Caco-2 (cell line): ENCODE measurements at places on chromosomes 2 and 18. TPM values are rescaled to one million over a fixed set of nuclear protein-coding genes. Genes with fewer than 3 reads are reported as not detected.

The MC4R gene
- not detected in 2 replicates for total RNA-seq

The PTPRN gene
- not detected in 2 replicates for total RNA-seq

The B4GALT6 gene
- 22.4 and 28.5 TPM in 2 replicates for total RNA-seq

The LRPPRC gene
- total RNA-seq, result 242 and 244 TPM in 2 replicates

The BAZ2B gene
- total RNA-seq, result 32.9 and 34.6 TPM in 2 replicates

The CSRNP3 gene
- total RNA-seq, result 1.2 and 1.3 TPM in 2 replicates

The MAP3K19 gene
- total RNA-seq, result not detected in 2 replicates

DNA sequence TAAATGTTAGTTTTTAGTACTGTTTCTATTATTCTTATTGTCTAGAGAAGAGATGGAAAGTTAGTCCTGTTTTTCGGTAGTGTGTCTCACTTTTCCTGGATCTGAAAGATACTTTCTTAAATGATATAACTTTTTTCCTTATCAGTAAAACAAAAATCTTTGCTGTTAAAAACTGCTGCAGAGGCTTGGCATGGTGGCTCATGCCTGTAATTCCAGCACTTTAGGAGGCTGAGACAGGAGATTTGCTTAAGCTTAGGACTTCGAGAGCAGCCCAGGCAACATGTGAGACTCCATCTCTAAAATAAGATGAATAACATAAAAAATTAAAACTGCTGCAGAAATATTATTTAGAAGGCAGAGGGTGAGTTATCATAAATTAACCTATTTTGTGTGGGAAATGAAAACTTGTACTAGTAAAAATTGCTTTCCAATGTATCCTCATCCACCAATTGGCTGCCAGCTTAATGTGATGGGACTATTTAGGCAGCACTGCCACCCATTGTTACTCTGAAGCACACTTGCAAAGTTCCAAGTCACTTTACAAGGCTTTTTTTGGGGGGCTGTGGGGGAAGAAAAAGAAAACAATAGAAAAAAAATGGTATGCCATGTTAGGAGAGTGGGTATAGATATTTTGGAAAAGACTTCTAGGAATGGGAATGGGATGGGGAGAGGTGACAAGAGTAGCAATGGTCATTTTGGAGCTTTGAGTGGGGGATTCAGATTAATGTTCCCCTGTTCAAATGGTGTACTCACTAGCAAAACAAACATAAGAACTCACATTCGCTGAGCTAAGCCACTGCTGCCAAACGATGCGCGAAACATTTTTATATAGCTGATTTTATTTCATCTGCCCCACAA lies 62.7 kb downstream of the MEIS1 start:
- no peaks in the 10 kb centered on the region for H3K36me3 ChIP-seq
- H3K27ac ChIP-seq, result no peak overlapping the region
- H3K4me3 ChIP-seq, result no peak overlapping the region

- H3K4me3 ChIP-seq, result no peak overlapping the region
- no peaks in the 10 kb centered on the region for H3K27me3 ChIP-seq
- DNase-seq, result no peak
Observed at GRCh38 chr2:227054006-227054405, 110.0 kb downstream of the COL4A4 start.

DNA sequence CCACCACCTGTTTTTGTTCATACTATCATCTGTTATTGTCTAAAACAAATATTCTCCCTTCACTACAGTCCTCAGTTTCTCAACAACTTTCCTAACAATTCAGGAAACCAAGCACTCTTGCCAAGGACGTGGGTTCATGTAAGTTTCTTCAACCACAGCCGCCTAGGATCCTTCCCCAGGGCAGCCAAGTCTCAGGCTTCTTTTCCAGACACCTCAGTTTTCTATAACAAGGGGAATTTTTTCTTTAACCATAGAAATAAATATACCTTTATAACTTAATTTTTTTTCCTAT lies 39.4 kb upstream of the AGPS start:
- DNase-seq, result no peak
- H3K27me3 ChIP-seq, result no peaks in the 10 kb centered on the region
- no peak overlapping the region for H3K4me3 ChIP-seq
- H3K36me3 ChIP-seq, result no peaks in the 10 kb centered on the region
- H3K27ac ChIP-seq, result no peak overlapping the region

DNA sequence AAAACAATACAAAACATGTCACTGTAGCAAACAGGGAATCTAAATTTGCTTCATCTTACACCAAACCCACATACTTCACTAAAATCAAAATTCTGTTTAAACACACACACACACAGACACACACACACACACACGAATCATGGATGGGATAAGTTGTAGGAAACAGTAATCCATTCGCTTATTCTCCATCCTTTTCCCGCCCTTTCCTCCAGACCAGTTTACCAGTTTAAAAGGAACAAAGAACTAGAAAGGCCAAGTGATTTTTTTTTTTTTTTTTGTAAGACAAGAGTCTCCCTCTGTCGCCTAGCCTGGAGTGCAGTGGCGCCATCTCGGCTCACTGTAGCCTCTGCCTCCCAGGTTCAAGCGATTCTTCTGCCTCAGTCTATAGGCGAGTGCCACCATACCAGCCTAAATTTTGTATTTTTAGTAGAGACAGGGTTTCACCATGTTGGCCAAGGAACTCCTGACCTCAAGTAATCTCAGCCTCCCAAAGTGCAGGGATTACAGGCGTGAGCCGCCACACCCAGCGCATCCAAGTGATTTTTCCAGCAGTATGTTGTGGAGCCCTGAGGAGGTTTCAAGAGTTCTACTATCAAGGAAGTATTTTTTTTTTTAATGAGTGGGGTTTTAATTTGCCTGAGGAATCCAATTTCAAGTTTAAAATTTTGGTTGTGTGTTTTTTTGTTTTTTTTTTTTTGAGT lies 5.7 kb downstream of the PSME4 start:
- no peak for DNase-seq
- no peaks in the 10 kb centered on the region for H3K27me3 ChIP-seq
- no peak overlapping the region for H3K27ac ChIP-seq

DNA sequence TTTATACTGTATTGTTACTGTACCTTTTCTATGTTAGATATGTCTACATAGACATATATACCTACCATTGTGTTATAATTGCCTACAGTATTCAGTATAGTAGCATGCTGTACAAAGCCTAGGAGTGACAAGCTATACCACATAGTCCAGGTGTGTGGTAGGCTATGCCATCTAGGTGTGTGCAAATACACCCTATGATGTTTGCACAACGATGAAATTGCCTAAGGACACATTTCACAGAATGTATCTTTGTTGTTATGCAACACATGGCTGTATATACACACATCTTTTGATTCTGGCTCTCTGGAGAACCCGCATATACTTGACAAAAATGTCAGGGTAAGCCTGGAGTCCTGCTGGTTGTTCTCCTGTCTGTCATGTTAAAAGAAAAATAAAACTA lies 85.1 kb downstream of the BCL2L11 start:
- no peaks in the 10 kb centered on the region for H3K27me3 ChIP-seq
- no peak overlapping the region for H3K4me3 ChIP-seq
- no peaks in the 10 kb centered on the region for H3K36me3 ChIP-seq
- H3K4me1 ChIP-seq, result peaks cover 22% of the 10 kb centered on the region
- DNase-seq, result no peak

- H3K36me3 ChIP-seq, result no peaks in the 10 kb centered on the region
- peak overlapping the region; percentile 88 for H3K27ac ChIP-seq
- peak overlapping the region; percentile 66 for H3K4me3 ChIP-seq
Observed at GRCh38 chr2:189580241-189580651, 340 bp downstream of the SLC40A1 start.

- H3K4me3 ChIP-seq, result no peak overlapping the region
- H3K4me1 ChIP-seq, result peaks cover under 1% of the 10 kb centered on the region; the same call in 1 of the 2 replicates
- no peaks in the 10 kb centered on the region for H3K27me3 ChIP-seq
- DNase-seq, result no peak
- no peak overlapping the region for H3K27ac ChIP-seq
- H3K36me3 ChIP-seq, result peaks cover 4% of the 10 kb centered on the region
Observed at GRCh38 chr2:73993778-73994177, 9.1 kb downstream of the TET3 start.

DNA sequence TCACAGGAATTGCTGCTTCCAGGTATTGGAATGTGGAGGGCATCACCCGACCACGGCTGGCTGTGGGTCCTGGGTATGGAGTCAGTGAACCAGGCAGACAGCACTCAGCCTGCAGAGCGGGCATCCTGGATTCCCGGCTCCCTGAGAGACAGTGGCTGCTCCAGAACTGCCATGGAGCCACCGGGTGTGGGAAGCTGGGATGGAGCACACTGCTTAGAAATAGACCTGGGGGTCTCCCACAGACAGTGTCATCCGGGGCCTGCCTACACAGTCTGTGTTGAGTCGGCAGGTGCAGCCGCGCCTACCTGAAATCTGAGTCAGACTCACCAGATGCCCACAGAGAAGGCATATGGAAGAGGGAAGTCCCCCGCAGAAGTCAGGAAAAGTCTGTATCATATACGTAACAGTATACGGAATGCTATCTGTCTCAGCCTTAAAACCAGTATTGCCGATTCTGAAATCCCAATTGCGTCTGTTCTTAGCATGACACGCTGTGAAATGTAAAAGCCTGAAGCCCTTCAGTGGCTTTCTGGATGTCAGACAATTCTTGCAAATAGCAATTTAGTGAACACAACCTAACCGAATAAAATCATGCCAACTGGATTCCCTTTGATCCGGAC lies 509.7 kb upstream of the MYT1L start:
- no peaks in the 10 kb centered on the region for H3K4me1 ChIP-seq
- H3K27me3 ChIP-seq, result no peaks in the 10 kb centered on the region
- H3K27ac ChIP-seq, result no peak overlapping the region
- no peak overlapping the region for H3K4me3 ChIP-seq
- no peak for DNase-seq

DNA sequence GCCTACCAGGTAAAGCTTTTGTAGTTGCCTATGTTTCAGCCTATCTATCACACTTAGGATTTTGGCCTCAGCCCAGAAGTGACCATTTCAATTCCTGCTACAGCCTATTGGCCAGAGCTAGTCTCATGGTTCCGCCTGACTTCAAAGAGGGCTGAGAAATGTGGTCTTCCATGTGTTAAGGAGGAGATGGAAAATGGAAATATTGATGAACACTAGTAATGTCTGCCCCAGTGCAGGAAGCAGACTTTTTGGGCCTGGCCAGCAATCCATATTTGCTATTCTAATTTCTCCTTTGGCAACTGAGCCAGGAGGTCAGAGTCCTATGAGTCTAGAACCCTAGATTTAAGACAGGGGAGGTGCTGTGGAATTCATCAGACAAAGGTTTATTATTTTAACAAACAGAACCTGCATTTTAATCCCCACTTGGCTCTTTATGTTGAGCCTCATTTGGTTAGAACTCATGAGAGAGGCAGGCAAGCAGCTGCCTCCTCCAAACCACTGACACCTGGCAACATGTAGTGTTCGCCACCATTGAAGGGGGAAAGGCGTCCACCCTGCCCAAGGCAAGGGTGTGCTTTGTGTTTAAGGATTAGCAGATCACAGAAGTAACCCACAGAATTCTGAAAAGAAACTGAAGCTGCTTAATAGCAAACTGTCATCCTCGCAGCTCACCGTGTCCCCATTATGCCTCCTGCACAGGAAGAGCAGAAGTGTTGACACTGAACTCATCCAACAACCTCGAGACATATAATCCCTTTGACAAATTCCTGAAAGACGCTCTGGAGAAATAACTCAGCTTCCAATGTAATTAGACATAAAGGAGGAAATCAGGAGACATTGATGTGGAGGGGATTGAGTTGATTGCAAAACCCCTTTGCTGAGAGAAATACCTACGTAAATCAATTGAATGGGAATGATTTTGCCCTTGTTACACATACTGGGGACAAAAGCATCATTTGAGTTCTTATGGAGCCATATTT lies 47.7 kb upstream of the SCG2 start:
- no peaks in the 10 kb centered on the region for H3K36me3 ChIP-seq
- no peak for DNase-seq
- H3K4me1 ChIP-seq, result no peaks in the 10 kb centered on the region
- H3K4me3 ChIP-seq, result no peak overlapping the region

DNA sequence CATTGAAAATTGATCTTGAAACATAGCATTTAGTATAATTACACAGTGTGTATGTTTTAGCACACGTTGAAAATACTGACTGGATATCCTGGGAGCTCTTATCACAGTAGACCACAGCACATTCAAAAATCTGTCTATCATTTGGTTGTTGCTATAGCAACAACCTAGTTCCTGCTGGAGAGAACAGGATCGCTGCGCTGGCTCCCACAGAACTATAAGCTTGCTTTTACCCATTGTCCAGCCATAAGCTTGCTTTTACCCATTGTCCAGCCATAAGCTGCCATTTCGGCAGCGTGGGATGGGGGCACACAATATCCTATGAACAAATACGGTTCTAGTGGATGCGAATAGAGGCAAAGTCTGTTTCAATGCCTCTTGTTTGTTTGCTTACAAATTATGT lies 70.4 kb upstream of the ST6GAL2 start:
- DNase-seq, result no peak
- no peaks in the 10 kb centered on the region for H3K27me3 ChIP-seq
- no peaks in the 10 kb centered on the region for H3K4me1 ChIP-seq
- no peak overlapping the region for H3K27ac ChIP-seq
- H3K4me3 ChIP-seq, result no peak overlapping the region
- H3K36me3 ChIP-seq, result no peaks in the 10 kb centered on the region

GRCh38 chr2:36338124-36338826 lies 17.3 kb upstream of the CRIM1 start:
- H3K27me3 ChIP-seq, result no peaks in the 10 kb centered on the region
- H3K4me3 ChIP-seq, result no peak overlapping the region
- DNase-seq, result peak; percentile 77
- H3K36me3 ChIP-seq, result no peaks in the 10 kb centered on the region

DNA sequence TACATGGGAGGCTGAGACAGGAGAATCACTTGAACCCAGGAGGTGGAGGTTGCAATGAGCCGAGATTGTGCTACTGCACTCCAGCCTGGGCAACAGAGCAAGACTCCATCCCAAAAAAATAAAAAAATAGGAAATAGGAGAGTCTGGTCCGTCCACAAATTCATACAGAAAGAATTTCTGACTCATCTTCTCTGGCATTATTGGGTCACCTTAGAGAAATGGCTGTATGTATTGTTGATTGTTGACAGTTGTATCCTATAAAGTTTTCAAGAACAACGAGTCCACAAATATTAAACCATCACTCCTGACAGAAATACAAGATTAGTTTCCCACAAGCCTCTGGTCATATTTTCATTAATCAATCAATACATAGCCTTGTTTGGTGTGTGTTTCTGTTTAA lies 20.4 kb downstream of the RBM43 start:
- H3K36me3 ChIP-seq, result no peaks in the 10 kb centered on the region
- no peaks in the 10 kb centered on the region for H3K4me1 ChIP-seq
- no peak overlapping the region for H3K4me3 ChIP-seq
- no peaks in the 10 kb centered on the region for H3K27me3 ChIP-seq
- DNase-seq, result no peak

- H3K4me1 ChIP-seq, result no peaks in the 10 kb centered on the region
- no peak for DNase-seq
- no peak overlapping the region for H3K4me3 ChIP-seq
- no peaks in the 10 kb centered on the region for H3K27me3 ChIP-seq
- H3K36me3 ChIP-seq, result no peaks in the 10 kb centered on the region
- H3K27ac ChIP-seq, result no peak overlapping the region
Observed at GRCh38 chr2:17792515-17792914, 23.7 kb upstream of the MSGN1 start.
